ENCODE measurements at places on chromosomes 2 and 18. TPM values are rescaled to one million over a fixed set of nuclear protein-coding genes. Genes with fewer than 3 reads are reported as not detected.

- DNase-seq: no peak
Measured at GRCh38 chr18:59884351-59884750, 15.4 kb upstream of the PMAIP1 start.

DNA sequence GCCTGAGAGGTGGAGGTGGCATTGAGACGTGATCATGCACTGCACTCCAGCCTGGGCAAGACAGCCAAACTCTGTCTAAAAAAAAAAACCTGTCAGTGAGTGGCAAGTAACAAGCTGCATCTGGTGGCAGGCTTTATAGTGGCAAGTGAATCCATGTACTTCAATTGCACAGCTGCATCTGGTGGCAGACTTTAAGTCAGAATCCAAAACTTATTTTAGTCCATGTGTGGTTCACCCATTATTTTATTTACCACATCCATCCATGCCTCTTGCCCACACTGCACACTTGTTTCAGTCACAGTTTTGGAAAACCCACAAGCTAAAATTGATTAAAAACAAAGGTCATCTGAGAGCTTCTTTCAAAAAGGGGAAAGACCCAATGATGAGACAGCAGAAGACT lies 1636.4 kb upstream of the NXPH2 start:
- DNase-seq: no peak

GRCh38 chr2:221590861-221591365 lies 18.8 kb upstream of the EPHA4 start:
- DNase-seq: no peak

- DNase-seq: no peak
Measured at GRCh38 chr18:10591896-10592295, 66.1 kb downstream of the NAPG start.

ALMS1 gene
- 57.3 TPM for total RNA-seq

MERTK gene
- 61.8 TPM for total RNA-seq

ASNSD1 gene
- total RNA-seq: 42.6 TPM

OTOS gene
- total RNA-seq: not detected

KCNIP3 gene
- 61.2 TPM for total RNA-seq
